ENCODE measurements at places on chromosomes 12 and 14.

- no peak for DNase-seq
Observed at GRCh38 chr12:102167821-102168604, 29.6 kb downstream of the PMCH start.

DNA sequence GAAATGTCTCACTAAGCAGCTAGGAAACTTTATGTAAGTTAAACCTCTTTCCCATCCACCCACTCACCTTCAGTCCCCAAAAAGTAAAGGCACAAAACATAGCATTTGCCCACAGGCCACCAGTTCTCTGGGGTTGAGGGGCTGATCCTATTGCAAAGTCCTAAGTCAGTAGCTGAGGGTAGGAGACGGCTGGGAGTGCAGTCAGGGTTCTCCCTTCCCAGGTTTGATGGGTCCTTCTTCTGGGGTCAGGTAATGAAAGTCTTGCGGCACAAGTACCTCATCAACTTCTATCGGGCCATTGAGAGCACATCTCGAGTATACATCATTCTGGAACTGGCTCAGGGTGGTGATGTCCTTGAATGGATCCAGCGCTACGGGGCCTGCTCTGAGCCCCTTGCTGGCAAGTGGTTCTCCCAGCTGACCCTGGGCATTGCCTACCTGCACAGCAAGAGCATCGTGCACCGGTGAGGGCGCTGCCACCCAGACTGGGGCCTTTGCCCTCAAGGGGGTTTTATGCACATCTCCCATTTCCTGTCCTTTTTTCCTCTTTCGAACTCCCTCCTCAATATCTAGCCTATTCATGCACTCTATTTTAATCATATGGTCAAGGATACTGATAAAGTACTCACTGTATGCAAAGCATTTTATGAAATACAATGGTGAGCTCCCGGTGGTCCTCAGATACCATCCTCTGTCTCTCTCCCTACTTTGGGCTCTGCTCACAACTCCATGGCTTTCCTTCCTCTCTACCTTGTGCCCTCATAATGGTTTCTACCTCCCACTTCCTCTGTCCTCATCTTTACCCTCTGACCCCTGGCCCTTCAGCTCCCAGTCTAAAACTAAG, 986 bp downstream of the TSSK4 start:
- no peak for DNase-seq

GRCh38 chr12:10247436-10248058, 34.9 kb downstream of the GABARAPL1 start:
- no peak for DNase-seq

GRCh38 chr12:64080319-64081007, 141.6 kb downstream of the KICS2 start:
- no peak for DNase-seq

DNA sequence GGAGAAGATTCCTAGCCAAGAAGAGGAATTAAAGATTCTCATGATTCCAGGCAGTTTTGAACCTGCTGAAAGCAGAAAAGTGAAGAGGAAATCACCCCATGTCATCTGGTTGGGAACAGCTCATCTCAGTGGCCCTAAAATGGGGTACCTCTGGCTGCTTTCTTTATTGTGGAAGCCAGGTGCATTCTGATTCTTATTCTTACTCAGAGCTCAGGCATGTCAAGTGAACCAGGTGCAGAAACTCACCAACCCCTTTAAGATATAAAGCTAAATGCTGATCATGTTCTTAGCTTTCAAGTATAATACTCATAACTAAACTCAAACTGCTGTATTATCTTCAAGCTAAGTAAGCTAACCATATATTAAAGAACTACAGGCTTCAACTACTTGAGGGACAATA, 253.9 kb upstream of the ARID2 start:
- no peak for DNase-seq

Data from activated effector memory CD4-positive, alpha-beta T cell treated with anti-CD3 and anti-CD28 coated beads, Interleukin-2, amount 50 U/mL, for 16 hours (primary cell).